ENCODE measurements at places on chromosomes 5 and 9. TPM values are rescaled to one million over a fixed set of nuclear protein-coding genes. Genes with fewer than 3 reads are reported as not detected.

GRCh38 chr5:41650131-41650530, 139.7 kb upstream of the PLCXD3 start:
- DNase-seq, result no peak

DNA sequence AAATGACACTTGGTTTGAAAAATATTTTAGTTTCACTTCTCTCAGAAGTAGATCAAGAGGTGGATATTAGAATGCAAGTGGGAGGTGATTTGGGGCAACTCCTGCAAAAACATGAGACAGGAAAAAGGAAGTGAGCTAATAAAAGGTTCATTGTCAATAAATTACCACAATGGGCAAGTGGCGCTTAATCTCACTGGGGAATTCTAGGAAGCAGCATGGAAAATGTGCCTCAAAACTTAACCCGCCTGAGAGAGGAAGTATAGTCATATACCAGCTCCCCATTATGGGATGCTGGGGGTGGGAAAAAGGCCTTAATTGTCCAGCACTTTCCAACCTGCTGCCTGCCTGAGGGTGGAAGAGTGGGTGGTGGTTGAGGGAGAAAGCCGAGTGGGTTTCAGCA, 204.1 kb downstream of the ELAVL2 start:
- DNase-seq, result no peak

DNA sequence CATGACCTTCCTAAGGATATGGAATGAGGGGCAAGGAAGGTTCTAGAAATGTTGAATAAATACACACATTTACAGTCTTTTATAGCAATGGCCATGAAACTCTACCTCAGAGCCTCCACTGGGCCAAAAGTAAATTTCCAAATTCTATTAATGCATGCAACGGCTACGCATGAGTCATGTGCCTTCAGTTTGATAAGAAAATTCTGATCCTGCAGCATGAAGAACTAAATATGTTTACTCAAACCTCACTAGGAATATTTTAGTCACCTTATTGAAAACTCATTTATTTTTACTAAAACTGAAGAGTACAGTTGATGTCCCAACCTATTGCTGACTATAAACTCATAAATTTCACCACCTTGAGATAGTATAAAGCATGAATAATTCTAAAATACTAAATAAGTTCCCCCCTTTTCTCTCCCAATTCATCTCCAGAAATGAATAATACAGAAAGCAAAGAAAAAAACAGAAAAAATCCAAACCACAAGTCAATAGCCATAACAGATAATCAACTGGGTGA, 92.4 kb downstream of the GNAQ start:
- no peak for DNase-seq

DNA sequence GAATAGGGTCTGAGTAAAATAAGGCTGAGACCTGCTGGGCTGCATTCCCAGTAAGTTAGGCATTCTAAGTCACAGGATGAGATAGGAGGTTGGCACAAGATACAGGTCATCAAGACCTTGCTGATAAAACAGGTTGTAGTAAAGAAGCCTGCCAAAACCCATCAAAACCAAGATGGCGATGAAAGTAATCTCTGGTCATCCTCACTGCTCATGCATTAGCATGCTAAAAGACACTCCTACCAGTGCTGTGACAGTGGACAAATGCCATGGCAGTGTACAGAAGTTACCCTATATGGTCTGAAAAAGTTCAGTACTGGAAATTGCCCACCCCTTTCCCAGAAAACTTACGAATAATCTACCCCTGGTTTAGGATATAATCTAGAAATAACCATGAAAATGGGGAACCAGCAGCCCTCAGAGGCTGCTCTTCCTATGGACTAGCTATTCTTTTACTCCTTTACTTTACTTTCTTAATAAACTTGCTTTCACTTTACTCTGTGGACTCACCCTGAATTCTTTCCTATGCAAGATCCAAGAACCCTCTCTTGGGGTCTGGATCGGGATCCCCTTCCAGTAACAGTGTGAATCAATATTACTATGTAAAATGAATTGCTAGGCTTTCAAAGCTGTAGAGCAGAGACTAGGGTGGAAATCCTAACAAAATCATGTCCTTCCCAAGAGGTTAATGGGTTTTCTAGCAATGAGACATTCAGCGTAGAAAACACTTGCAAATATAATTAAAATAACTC, 257.8 kb downstream of the KIAA0825 start:
- DNase-seq, result no peak

PLEKHG4B gene
- 0.03 TPM for total RNA-seq

DNA sequence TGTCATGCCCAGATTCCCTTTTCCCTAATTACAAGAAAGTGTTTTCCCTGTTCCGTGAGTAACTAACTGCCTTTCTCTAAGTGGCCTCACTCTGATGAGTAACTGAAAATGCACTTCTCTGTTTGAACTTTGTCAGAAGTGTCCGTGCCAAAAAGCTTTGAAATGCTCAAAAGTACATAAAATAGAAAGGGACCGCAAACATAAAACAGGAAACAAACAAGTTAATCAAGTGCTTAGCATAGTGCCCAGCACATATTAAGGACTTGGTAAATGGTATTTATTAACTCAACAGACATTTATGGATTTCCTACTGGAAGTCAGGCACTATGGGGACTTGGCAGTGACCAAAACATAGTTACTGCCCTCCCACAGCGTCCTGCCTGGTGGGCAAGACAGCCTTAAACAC, 22.3 kb downstream of the AQP3 start:
- DNase-seq, result no peak

DNA sequence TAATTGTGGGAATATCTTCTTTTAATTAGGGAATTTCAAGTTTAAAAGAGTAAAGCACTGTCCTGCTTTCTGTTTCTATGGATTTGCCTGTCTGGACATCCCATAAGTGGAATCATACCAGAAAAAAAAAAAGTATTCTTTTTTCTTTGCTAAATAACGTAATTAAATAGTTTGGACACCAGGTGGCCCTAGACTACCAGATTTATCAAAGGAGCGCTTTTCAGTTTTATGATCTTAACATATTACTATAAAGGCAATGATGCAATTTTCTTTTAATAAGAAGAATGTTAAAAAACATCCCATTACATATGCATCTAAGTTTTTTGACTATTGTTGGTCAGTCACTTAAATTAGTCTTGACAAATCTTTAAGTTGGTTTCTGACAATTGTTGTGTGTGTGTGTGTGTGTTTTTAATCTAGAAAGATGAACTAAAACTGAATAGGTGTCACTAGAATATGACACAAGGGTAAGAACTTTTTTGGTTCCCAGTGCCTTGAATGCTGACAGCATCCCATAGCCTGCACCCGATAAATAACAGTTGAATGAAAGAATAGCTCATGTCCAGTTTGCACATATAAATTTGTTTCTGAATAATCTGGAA, 49.5 kb downstream of the C5orf22 start:
- DNase-seq, result no peak

- DNase-seq, result peak; percentile 95
Observed at GRCh38 chr9:136545965-136546696, at the start of gene NOTCH1. TSS of gene NOTCH1 (minus strand) at chr9:136546048. CDS start at chr9:136545786, 262 bp downstream.

- peak; percentile 52 for DNase-seq
Observed at GRCh38 chr5:14190194-14191164, 47.3 kb downstream of the TRIO start.

POU5F2 gene
- 0.35 TPM for total RNA-seq

GRCh38 chr9:129550199-129550839, 70.6 kb downstream of the C9orf50 start:
- peak; percentile 89 for DNase-seq

LPAR1 gene
- 27.3 TPM for total RNA-seq

GRCh38 chr5:31630931-31631330, 8.0 kb upstream of the PDZD2 start:
- peak; percentile 74 for DNase-seq

GRCh38 chr5:77082280-77082679, 4.8 kb downstream of the ZBED3 start:
- no peak for DNase-seq

Measured in left cardiac atrium (tissue), 4 donors.